ENCODE measurements at places on chromosomes 12 and 14.

DNA sequence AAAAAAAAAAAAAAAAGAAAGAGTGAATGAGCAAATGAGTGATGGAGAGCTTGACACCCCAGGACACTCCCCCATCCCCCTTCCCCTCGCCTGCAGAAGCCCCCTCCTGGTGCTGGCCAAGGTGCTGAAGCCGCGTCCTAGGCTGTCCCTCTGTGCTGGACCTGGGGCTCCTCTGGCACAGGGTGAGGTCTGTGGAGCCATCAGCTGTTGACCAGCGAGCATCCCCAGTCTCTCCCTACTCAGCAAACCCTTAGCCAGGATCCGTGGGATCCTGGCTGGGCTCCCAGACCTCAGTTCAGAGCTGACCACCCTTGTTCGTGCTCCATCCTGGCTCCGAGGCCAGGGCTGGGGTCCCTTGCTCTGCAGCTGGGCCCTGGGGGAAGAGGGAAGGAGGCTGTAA is 5.4 kb upstream of the KIF26A start:
- DNase-seq = no peak

DNA sequence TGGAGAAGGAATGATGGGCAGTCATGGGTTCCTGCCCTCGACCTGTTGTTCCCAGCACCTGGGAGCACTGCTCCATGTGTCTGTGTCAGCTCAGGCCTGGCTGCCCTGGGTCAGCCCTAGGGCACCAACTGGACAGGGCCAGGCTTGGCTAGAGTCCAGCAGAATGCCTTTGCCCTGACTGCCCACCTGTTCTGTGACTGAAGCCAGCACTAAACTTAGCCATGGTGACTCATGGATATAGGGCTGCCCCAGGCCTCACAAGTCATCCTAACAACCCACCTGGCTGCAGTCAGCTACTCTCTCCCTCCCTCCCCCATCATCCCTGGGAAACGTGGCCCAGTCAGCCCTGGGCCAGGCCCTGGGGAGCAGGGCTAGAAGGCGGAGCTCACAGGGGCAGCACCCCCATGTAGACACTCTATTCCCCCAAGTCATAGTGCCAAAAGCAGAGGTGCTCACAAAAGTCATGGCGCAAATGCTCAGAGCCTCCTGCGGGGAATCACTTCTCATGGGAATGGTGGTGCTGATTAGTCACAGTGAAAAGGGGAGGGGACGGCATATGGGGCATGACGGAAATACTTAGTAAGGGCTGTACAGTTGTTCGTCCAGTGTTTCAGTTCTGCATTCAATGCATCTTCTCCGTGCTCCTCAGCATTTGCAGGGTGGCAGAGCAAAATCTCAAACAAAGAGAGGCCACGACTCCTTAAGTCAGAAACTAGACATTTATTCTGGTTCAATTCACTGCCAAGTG is 52.0 kb upstream of the NTF3 start:
- no peak for DNase-seq

- no peak for DNase-seq
Measured at GRCh38 chr12:51389302-51389999, 1.8 kb downstream of the GALNT6 start.

DNA sequence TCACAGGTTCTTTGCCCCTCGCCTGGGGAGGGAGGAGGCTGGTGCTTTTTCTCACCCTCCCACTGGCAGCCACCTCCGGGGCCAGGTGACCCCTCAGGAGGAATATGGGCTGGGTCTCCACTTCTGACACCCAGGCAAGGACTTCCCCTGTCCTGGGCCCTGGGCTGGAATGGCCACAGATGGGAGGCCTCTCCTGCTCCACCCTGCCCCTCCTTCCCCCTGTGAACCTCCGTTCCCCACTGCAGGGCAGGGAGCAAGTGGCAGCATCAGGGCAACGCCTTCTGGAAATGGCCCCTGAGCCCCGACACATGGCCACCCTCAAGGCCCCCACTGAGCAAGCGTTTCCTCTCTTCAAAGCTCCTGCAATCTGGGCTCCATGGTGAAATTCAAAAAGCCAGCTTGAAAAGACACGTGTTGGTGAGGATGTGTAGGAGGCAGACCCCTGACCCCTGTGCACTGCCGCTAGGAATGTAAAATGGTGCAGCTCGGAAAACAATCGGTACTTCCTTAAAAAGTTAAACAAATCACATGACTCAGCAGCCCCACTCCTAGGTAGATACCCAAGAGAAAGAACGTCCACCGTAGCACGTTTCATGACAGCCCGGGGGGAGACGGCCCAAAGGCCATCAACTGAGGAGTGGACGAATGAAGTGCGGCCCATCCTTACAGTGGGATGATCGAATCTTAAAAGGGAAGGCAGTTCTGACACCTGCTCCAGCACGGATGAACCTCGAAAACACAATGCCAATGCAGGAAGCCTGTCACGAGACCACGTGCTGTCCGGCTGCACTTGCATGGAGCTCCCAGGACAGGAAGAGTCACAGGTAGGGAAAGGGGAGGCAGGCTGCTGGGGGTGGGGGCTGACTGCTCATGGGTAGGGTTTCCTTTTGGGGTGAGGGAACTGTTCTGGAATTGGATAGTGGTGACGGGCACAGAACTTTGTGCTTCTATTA is 11.5 kb downstream of the XRCC3 start:
- no peak for DNase-seq

- DNase-seq = no peak
Measured at GRCh38 chr14:39877577-39878190, 445.5 kb upstream of the FBXO33 start.

DNA sequence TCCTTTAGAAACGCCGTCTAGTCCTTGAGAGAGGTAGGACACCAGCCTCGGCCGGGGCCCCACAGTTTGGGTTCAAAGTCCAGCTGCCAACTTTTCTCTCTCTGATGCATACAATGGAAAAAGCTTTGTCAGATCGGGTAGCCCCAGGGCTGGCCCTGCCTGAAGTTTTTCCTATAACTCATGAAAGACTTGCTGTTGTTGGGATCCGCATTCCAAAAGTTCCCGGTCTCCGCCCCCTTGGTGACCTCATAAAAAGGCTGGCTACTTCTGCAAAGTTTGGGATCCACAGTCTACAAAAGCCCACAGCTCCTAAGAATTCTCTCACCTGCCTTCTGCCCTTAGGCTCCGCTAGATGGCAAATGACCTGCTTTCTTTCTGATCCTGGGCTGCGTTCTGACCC is 35.3 kb upstream of the CLEC6A start:
- DNase-seq = no peak

GRCh38 chr12:113302886-113303640 is 31.8 kb downstream of the SLC8B1 start:
- no peak for DNase-seq

- no peak for DNase-seq
Measured at GRCh38 chr12:8844665-8845064, 22.2 kb downstream of the A2ML1 start.

GRCh38 chr14:91911474-91912032 is 35.9 kb downstream of the FBLN5 start:
- DNase-seq = no peak

GRCh38 chr12:110203546-110203945 is 77.5 kb upstream of the ATP2A2 start:
- no peak for DNase-seq

DNA sequence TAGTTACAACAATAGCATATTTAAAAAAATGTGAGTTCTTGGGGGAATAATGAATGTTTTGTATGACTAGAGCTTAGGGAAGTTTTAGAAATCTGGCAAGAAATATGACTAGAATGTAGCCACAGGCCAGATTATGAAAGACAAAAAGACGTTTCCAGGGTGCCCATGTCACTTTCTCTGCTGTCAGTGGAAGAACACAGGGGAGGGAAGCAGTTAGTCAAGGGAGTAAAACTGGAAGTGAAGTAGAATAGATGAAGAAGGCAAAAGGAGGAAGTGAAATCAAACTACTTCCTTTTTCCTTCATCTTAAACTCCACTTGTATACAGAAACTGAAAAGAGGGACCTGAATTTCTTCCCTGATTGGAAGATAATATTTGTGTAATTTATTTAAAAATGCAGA is 81.2 kb upstream of the ATP2B1 start:
- DNase-seq = no peak

GRCh38 chr14:95870772-95871171 is 5.9 kb upstream of the TUNAR start:
- no peak for DNase-seq

DNA sequence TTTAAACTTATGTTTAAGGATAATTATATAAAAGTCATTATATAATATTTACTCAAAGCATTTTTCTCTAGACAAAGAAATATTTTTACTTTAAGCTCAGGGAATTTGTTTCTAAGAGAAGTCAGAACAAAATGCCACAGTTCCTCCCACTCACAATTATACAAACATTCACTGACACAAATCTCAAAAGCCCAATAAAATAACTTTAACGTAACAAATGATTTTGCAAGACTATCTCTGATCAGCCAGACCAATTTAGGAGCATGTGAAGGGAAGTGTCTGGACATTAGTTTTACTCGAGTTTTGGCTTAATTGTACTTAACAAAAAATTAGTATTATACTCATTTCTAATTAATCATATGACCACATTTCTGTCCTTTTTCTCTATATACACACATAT is 41.2 kb downstream of the COCH start:
- DNase-seq = no peak

DNA sequence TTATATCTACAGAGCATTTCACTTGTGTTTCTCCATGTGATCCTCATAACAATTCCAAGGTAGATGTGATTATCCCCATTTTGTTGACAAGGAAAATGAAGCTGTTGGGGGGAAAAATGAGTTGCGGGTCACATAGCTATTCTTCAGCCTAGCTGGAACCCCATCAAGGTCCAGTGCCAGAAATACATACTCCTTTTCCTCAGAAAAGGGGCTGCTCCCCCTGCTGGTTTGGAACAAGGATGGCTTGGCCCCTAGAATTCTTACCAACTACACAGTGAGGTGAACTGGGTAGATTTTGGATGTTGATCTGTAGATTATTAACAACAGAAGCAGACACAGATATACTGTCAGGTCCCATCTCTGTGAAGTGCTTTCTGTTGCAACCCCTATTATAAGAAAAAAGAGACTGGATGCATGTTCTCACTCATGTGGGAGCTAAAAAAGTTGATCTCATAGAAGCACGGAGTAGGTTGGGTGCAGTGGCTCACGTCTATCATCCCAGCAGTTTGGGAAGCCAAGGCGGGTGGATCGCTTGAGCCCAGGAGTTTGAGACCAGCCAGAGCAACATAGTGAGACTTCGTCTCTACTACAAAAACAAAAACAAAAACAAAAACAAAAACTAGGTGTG is 8.9 kb downstream of the IKZF4 start:
- DNase-seq = no peak

- DNase-seq = no peak
Measured at GRCh38 chr12:78210506-78210860, 379.8 kb downstream of the NAV3 start.

DNA sequence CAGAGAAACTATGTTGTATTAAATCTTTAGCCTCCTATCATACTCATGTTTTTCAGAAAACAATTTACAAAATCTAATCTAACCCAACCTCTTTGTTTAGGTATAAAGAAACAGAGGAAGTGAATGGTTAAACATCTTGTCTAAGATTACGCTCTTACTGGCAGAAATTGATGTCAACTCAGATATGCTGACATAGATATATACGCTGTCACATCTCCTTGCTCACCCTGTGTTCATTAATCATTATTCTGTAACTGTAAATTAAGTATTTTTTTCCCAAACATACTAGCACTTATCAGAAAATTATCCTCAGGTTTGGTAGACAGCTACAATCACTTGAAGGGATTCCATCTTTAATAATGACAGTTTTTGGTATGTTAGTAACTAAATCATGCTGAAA is 1127.6 kb upstream of the SEL1L start:
- DNase-seq = no peak

GRCh38 chr12:54021432-54022013 is 6.7 kb upstream of the HOXC6 start:
- DNase-seq = no peak

DNA sequence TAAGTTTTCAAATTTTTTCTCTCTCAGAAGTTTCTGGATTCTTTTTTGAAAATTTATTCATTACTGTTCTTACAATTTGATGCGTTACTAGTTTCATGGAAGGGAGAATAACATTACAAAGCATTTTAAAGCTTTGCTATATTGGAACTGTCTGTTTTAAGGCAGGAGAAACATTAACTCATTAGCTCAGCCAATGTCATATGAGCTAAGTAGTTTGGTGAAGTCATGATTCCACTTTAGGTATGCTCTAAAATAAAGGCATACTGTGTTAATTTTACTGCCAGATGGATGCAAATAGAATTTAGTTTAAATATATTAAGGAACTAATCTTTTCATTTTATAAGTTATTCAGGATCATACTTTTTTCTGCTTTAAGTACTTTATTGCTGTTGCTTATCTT is 46.0 kb downstream of the ARID2 start:
- no peak for DNase-seq

DNA sequence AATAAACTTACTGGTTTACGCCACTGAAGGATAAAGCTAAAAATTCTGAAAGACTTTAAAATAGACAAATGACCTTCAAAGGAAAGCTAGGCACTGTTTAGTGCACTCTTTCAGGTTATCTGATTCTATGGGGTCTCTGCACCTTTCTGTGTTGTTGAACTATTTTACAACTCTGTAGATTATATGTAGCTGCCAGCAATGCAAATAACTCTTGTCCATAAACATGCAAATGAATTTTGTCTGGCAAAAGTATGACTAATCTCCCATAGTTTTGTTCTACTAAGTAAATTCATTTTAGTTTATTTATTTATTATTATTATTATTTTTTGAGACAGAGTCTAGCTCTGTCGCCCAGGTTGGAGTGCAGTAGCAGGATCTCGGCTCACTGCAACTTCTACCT is 266.3 kb upstream of the CCDC196 start:
- DNase-seq = no peak

- DNase-seq = no peak
Measured at GRCh38 chr12:109069307-109070271, 17.2 kb downstream of the USP30 start.

DNA sequence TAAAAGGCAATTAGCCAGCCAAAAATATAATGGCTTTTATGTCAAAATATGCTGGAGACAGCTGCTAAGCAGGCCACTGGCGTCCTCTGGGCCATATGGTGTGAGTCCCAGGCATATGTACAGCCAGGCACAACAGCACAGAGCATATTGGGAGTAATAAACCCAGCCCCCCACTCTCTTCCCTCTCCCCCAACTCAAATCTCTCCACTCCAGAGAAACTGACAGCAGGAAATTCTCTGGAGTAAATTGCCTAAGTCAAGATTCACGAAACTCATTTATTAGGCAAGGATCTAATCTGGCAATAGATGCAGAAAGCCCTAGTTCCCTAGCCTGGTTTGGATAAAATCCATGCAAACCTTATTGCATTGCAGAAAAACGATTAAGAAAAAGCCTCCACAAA is 147.9 kb upstream of the SEL1L start:
- no peak for DNase-seq

DNA sequence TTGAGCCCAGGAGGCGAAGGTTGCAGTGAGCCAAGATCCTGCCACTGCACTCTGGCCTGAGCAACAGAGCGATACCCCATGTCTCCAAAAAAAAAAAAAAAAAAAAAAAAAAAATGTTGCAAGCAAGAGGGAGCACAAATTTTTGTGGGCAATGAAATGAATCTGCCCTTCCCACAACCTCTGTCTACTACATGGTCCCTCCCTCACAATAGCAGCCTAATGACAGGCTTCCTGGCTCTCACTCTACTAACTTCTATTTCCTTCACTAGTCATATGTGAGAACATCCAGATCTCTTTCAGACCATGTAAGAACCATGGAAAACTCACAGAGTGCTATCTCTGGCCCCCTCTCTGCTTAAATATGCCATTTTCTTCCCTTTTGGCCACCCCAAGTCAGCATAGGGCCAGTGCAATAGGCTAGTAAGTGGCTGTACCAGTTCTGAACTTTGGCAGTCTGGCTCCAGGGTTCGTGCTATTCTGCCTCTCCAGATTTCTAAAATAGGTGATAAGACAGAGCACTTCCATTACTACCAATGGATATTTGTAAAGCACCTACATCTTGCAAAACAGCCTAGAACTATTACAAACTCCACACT is 7.1 kb downstream of the OSBPL8 start:
- no peak for DNase-seq
